ENCODE measurements at places on chromosomes 7 and 10.

GRCh38 chr10:42962110-42962901 is 114.6 kb upstream of the RET start:
- DNase-seq = peak; percentile 5

DNA sequence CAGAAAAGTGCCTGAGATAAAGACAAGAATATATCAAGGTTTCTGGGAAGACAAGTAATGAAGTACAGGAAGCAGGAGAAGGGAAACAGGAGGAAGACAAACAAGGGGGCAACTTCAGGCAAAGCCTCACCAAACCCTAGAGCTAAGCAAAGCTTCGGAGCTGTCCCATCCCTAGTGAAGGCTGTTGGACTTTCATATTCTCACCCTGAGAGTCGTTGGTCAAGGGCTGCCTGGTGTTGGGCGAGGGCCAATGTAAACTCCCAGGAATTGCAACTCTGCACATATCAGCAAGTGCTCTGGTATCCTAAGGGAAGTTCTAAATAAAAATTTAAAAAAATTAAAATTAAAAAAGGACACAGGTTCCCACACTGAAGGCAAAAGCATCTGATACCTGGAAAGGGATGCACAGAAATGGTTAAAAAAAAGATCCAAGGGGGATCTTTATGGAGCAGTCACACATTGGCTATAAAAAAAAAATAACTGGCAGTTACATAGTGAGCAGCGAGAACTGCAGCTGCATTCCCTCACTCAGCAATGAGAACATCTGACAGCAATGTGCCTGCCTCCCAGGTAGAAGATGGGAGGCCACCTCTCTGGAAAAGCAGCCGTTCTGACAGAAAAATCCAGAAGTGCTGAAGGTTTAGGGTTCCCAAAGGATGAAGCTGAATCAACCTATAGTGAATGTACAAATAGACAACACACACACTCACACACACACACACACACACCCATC is 304.7 kb downstream of the WDR11 start:
- DNase-seq = no peak

GRCh38 chr7:140367528-140367927 is 30.8 kb downstream of the SLC37A3 start:
- no peak for DNase-seq

DNA sequence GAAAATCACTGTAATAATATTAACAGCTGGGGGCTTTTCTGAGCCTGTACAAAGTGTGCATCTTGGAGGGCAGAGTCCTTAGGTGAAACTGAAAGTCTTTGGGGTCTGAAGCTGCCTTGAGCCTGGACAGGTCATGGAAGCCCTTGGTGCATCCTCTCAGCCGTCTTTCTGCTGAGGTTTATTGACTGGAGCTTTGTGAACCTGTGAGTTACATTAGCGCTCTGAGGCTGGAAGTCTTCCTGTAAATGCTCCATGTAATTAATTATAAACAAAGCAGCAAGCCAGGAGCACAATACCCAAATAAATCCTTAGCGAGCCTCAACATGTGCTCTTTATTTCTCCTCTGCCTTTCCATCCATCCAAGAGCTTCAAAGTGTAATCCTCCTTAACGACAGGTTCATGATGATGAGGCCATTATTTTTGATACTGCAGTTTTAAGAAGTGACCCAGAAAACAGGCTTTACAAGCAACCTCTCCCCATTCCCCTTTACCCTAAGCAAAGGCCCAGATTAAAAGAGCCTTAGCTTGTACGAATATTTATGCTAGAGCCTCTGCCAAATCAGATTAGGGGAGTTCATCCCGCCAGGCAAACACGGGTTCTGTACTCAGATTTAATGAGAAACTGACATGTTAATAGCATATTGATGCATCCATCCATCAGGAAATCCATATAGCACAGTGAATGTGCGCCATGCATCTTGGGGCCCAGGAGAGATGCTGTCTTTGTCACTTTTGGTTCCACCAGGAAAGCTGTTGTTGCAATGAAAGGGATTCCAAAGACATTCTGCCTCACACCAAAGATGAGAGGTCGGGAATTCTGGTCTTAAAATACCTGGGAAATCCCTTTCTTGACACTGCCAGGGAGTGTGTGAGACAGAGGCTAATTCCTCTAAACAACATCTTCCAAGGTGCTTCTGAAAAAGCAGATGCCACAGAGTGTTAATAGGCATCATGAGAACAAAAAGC is 118.1 kb downstream of the ANLN start:
- no peak for DNase-seq

DNA sequence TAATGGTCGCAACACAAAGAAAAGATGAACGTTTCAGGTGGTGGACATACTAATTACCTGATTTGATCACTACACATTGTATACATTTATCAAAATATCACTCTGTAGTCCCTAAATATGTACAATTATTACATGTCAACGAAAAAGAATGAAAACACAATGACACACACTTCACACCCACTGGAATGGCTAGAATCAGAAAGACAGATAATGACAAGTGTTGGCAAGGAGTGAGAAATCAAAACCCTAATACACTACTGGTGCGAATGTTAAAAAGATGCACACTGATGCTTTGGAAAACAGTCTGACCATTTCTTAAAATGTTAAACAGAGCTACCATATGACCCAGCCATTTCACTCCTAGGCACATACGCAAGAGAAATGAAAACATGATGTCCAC is 2.3 kb downstream of the COA1 start:
- DNase-seq = no peak

- DNase-seq = no peak
Observed at GRCh38 chr7:7816816-7817536, 98.6 kb upstream of the RPA3 start.

DNA sequence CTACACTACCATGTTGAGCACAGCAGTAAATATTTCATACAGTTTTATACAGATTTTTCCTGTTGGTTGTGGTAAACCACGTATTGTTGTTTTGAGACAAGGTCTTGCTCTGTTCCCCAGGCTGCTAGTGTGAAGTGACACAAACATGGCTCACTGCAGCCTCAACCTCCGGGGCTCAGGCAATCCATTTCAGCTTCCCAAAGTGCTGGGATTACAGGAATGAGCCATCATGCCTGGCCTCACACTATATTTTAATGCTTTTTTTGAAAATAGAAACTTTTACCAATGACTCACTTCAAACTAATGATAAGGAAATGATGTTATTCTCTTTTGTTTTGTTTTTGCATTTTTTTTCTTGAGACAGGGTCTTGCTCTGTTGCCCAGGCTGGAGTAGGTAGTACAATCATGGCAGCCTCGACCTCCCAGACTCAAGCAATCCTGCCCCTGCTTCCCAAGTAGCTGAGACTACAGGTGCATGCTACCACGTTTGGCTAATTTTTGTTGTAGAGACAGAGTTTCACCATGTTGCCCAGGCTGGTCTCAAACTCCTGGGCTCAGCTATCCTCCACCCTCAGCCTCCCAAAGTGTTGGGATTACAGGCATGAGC is 210.6 kb downstream of the TPST1 start:
- no peak for DNase-seq

DNA sequence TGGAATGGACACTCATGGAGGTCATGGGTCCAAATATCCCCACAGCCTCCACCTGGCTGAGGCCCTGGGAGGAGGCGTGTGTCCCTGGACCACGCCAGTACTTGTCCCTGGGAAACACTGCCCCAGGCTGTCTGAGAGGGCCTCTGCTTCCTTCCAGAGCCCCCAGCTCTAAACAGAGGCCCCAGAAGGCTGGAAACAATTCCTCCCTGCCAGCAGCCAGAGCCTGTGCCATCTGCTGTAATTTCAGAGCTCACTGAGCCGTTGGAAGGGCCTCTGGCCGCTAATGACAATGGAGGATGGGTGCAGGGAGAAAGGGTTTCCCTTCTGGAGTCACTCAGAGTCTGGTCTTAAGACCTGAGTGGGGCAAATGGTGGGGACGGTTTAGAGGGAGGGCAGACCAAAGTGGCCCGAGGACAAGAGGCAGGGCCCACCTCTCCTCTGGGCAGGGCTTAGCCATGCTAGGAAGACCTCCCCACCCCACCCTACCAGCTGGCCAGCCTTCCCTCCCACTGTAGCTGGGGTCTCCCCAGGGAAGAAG is 7.1 kb downstream of the CHAT start:
- no peak for DNase-seq

- DNase-seq = no peak
Observed at GRCh38 chr7:66739477-66739876, 1.1 kb upstream of the RABGEF1 start.

DNA sequence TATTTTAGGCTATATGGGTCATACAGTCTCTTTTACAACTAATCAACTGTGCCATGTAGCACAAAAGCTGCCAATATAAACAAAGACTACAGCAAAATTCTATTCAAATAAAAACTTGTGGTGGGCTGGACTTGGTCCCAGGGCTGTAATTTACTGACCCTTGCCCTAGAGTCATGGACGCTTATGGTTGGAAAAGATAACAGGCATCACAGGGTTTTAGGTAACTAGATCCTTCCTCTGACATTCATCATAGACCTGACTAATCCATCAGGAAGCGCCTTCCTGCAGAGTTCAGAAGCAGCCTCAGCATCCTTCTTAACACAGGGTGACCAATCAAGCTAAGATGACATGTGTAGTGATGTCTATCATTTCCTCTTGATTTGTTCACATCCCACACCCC is 40.2 kb upstream of the GPAM start:
- DNase-seq = peak; percentile 51

- no peak for DNase-seq
Observed at GRCh38 chr7:44076101-44076895, 6.0 kb downstream of the POLM start.

GRCh38 chr7:42476255-42476654 is 239.2 kb upstream of the GLI3 start:
- no peak for DNase-seq

- DNase-seq = peak; percentile 60
Observed at GRCh38 chr7:138243430-138243829, 167.2 kb downstream of the AKR1D1 start.

DNA sequence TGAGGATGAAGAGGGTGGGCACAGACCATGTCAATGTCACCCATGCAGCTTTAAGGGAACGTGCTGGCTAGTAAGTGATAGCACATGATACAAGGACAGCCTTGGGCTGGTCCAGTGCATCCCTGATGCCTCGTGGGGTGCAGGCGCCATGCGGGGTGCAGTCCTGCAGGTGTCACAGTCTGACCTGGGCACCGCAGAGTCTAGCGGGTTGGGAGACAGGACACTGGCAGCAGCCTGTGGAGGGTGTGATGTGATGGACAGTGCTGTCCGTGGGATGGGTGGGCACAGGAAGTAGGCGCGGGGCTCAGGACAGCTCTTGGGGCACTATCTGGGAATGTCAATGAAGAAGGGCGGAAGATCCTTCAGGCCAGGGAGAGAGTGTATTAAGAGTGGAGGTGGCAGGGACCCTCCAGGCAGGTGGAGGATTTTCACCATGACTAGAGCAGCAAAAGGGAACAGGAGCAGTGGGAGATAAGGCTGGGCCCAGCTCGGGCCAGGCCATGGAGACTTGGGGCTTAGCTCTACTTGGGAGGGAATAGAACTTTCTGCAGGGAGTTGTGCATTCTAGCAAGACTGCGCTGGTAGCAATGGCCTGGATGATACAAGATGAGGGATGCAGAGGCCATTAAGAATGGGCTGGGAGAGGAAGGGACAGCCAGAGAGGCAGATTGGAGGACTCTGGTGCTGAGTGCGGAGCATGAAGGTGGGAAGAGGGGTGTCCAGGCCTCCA is 122.5 kb downstream of the PTPN20 start:
- DNase-seq = no peak

GRCh38 chr10:104657457-104657856 is 16.4 kb downstream of the SORCS3 start:
- no peak for DNase-seq

DNA sequence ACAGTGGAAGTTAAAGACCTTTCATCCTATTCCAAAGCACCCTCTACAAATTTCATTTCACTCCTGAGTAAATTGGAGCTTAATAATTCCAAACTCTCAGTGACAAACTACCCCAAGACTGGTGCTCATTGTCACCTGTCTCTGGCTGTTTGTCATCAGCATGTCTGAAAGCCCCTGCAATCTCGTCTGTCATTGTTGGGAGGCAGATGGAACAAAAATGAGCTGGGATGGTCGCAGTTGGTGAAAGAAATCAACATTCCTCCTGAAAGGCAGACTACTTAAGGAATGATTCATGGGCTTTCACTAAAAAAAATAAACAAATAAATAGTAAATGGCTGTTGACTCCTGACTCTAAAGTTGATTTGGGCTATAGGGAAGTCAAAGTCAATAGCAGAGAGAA is 69.7 kb upstream of the PALS2 start:
- DNase-seq = no peak

DNA sequence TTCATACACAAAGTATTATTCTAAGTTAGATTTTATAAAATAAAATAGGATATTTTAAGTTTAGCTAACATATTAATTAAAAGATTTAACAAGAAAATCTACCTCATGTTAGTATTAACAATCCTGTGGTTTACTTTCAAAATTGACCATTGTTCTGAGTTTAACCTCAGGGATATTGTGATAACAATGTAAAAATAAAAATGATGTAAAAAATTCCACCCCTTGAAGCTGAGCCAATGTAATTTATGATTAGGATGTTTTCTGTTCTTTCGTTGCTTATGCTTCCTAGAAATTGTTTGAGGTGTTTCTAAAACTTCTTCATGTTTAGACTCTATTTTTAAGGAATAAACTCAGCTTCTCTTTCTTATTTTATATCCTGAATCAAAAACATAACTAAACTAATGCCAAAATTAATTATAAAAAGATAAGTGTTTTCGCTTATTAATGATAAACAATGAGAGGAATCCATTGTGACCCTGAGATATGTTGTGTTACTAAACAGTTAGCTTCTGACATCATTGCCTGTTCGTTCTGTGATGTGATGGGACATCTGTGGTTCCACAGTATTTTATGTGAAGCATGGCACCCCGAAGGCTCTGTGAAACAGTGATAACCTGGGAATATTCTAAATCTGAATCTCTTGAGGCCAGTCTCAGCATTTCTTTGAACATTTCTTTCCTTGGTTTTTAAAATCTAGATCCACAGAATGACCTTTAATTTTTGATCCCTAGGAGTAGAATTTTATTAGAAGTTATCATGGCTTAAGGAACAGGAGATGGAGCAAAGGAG is 340.8 kb downstream of the ARL4A start:
- DNase-seq = no peak

GRCh38 chr7:2640846-2641316 is 9.1 kb downstream of the TTYH3 start:
- no peak for DNase-seq

DNA sequence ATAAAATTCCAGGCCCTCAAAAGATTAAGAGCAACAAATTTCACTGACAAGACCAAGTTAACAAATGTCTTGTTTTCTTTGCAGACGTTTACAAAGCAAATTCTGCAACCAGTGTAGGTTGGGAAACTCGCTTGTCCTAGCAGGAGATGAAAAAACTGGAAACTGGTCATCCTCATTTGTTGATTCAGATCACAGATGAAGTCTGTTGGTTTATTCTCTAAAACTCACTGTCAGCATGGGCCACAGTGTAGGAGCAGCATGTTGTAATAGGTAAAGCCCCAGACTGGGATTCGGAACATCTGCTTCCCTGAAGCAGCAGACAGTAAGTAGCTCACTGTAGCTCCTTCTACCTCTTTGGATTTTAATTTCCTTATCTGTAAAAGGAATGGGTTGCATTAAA is 31.5 kb downstream of the PANK1 start:
- peak; percentile 77 for DNase-seq

DNA sequence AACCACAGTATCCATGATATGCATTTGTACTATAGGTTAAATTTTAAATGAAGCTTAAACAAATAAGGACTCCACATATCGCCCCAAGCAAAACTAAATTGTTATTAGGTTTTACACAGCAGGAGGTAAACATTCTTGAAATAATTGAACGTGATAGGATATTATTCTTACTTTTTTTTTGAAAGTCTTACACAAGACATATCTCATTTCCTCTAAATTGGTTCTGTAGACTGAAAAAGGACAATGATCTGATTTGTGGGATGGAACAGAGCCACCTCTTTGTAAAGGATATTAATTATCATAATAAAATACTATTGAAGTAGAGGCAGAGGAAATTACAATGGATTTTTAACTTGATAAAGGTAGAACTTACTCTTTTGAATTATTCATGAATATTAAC is 155.1 kb upstream of the SEMA3D start:
- DNase-seq = peak; percentile 28

All from choroid plexus epithelial cell (primary cell).